Neural cell (in vitro differentiated cells): ENCODE measurements at places on chromosomes 2 and 18. TPM values are rescaled to one million over a fixed set of nuclear protein-coding genes. Genes with fewer than 3 reads are reported as not detected.

KCNJ13 gene
- not detected in 2 replicates for polyA plus RNA-seq

GCKR gene
- 2.3 and 2.5 TPM in 2 replicates for polyA plus RNA-seq

DSC2 gene
- polyA plus RNA-seq, result 14.5 and 16.3 TPM in 2 replicates

PCARE gene
- polyA plus RNA-seq, result not detected in 2 replicates

STEAP3 gene
- polyA plus RNA-seq, result 0.08 TPM in 1 of 2 replicates, not detected in the other

MARCHF4 gene
- polyA plus RNA-seq, result 10.1 and 13.0 TPM in 2 replicates

SRD5A2 gene
- polyA plus RNA-seq, result 0.11 and 0.26 TPM in 2 replicates

GKN2 gene
- not detected in 2 replicates for polyA plus RNA-seq

TIMM21 gene
- polyA plus RNA-seq, result 59.2 and 73.8 TPM in 2 replicates

ACP1 gene
- 254 and 263 TPM in 2 replicates for polyA plus RNA-seq

GPR75 gene
- 1.6 TPM in 2 replicates for polyA plus RNA-seq

SCN3A gene
- polyA plus RNA-seq, result 153 and 161 TPM in 2 replicates

CFAP221 gene
- 7.0 and 8.4 TPM in 2 replicates for polyA plus RNA-seq

SERPINB10 gene
- not detected in 2 replicates for polyA plus RNA-seq

HOXD13 gene
- polyA plus RNA-seq, result not detected in 2 replicates

ADCYAP1 gene
- polyA plus RNA-seq, result 0.98 and 1.2 TPM in 2 replicates

PLEK gene
- 0.07 and 0.10 TPM in 2 replicates for polyA plus RNA-seq

CCBE1 gene
- polyA plus RNA-seq, result 0.19 TPM in 1 of 2 replicates, not detected in the other

GPAT2 gene
- polyA plus RNA-seq, result not detected in 2 replicates

CHST9 gene
- polyA plus RNA-seq, result 0.18 and 0.32 TPM in 2 replicates

PFN4 gene
- polyA plus RNA-seq, result 1.3 TPM in 1 of 2 replicates, not detected in the other

SERPINB3 gene
- polyA plus RNA-seq, result not detected in 2 replicates

SKA1 gene
- polyA plus RNA-seq, result 0.94 and 0.97 TPM in 2 replicates

MERTK gene
- polyA plus RNA-seq, result 0.16 and 0.53 TPM in 2 replicates

UGT1A1 gene
- polyA plus RNA-seq, result not detected in 2 replicates

SLC19A3 gene
- 2.0 and 2.9 TPM in 2 replicates for polyA plus RNA-seq
